ENCODE measurements at places on chromosomes 5 and 9. TPM values are rescaled to one million over a fixed set of nuclear protein-coding genes. Genes with fewer than 3 reads are reported as not detected.

ADAMTS13 gene
- 2.8 TPM for total RNA-seq

DNA sequence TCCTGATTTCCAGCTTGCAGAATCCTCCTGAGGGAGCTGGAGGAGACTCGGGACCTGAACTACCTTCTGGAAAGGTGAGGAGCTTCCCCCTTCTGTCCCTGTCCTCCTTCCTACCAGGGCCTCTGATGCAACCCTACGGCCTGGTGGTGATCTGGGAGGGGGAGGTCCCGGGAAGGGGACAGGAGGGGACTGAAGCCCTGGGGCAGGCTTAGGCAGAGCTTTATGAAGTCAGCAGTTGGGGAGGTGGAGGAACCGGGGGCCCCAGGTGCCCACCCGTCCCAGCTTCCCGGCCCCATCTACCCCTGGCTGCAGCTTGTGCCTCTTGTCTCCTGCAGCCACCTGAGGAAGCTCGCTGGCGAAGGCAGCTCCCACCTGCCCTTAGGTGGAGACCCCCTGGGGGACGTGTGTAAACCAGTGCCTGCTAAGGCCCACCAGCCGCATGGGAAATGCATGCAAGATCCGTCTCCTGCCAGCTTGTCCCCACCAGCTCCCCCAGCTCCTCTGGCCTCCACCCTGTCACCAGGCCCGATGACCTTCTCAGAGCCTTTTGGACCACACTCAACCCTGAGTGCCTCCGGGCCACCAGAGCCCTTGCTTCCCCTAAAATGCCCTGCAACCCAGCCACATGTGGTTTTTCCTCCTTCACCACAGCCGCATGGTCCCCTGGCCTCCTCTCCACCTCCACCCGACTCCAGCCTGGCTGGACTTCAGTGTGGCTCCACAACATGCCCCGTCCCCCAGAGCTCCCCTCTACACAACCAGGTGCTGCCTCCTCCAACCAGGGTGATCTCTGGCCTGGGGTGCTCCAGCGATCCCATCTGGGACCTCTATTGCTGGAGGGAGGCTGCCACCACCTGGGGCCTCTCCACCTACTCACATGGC lies 2.1 kb downstream of the SPATA31E1 start:
- no peak for DNase-seq

DNA sequence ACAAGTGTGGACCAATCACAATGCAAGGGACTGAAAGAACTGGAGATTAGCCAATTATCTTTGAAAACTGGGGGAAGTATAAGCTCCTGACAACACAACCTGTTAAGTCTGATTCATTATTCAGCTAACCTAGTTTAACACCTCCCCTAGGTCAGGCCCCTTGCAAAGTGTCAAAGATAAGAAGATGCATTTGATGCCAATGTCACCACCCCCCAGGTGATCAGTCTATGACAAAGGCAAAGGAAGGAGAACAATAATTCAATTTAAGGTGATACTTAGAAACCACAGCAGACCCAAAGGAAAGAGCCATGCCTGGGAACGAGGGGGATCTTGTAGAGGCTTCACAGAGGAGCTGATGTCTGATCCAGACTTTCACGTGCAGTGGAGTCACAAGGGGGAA lies 137.9 kb downstream of the FBXL7 start:
- DNase-seq: no peak

DNA sequence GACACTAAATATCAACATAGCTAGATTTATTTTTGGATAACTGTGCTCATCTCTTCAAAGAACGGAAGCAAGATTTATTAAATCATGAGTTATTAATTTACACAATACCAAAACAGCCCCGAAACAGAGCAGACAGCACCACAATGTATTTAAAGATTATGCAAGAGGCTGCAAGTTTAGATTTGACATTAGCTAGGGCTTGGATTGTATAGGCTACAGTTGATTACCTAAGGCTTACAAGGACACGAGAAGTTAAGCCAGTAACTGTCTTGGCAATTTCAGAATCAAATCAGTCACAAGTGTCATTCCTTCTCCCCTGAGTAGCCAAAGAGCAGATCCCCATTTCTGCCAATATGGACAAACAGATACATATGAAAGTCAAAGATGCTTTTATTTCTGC lies 152.6 kb downstream of the MED27 start:
- no peak for DNase-seq

- DNase-seq: no peak
Measured at GRCh38 chr9:120383999-120384924, 195.7 kb downstream of the CDK5RAP2 start.

- DNase-seq: no peak
Measured at GRCh38 chr9:119588874-119589744, 219.9 kb upstream of the BRINP1 start.

DNA sequence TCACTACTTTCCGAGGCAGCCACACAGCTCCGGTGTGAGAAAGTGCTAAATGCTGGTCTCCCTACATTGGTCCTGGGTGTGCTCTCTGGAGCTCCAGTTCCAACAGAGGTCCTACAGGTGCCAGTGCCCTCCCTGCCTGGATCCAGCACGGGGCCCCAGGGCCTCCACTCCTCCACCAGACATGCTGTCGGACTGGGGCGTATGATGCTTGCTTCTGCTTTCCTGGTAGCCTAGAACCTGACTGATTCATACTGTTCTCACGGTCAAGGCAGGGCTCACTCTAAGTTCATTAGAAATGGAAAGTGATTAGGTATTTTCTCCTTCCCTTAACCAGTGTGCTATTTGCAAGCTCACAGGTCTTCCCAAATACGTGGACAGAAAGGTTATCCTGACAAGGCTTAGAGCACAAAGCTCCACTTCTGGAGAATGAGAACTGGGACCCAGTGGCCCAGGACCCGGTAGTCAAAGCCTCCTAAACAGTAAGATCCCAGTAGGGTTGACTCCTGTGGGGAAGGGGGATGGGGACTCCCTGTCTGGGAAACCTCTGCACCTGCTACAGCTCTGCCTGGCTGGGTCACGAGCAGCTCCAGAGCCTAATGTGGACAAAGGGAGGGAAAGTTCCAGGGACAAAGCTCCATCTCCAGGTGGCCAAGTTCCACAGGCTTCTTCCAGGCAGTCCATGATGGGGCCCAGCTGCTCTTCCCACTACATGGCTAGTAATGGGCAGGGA lies 98.1 kb downstream of the PAX5 start:
- DNase-seq: no peak

DNA sequence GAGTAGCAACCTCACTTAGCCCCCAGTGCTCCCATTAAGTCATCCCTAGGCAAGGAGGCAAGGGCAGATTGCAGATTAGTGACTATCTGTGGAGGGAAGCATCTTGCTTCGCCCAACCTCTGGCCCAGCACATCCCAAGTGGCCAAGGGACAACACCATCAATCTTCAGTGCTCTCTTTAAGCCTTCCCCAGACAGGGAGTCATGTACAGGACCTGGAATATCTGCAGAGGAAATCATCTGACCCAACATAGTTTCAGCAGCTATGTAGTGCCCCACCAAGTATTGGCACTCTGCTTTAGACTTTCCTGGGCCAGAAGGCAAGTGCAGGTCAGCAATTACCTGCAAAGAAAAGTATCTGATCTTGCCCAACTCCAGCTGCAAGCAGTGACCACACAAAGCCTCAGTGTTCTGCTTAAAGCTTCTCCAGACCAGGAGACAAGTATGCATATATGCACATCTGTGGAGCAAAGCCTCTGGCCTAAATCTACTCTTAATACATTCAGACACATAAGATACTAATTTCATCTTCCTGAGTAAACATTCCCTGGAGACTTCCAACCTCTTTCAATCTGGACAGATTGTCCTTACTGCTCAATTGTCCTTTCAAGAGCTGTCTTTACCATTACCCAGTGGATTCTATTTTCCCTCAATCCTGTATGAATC lies 224.8 kb upstream of the VLDLR start:
- no peak for DNase-seq

DNA sequence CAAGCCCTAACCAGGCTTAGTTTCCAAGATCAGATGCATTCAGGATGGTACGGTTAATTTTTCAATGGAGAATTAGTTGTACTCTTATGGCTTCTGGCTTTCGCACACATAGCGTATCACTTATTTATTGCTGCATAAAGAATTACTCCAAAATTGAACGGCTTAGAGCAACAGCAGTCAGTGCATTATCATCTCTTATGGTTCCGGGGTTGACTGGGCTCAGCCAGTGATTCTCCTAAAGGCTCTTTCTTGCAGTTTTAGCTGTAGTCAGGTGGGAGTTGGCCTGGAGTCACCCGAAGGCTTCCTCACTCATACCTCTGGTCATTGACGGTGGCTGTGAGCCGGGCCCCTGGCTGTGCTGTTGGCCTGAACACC lies 595 bp upstream of the GRHPR start:
- no peak for DNase-seq

ZDHHC11B gene
- total RNA-seq: 18.8 TPM

GRCh38 chr9:113997610-113998009 lies 80.5 kb downstream of the AMBP start:
- no peak for DNase-seq

DAPK1 gene
- 5.3 TPM for total RNA-seq

ADCY2 gene
- total RNA-seq: 0.40 TPM

DNA sequence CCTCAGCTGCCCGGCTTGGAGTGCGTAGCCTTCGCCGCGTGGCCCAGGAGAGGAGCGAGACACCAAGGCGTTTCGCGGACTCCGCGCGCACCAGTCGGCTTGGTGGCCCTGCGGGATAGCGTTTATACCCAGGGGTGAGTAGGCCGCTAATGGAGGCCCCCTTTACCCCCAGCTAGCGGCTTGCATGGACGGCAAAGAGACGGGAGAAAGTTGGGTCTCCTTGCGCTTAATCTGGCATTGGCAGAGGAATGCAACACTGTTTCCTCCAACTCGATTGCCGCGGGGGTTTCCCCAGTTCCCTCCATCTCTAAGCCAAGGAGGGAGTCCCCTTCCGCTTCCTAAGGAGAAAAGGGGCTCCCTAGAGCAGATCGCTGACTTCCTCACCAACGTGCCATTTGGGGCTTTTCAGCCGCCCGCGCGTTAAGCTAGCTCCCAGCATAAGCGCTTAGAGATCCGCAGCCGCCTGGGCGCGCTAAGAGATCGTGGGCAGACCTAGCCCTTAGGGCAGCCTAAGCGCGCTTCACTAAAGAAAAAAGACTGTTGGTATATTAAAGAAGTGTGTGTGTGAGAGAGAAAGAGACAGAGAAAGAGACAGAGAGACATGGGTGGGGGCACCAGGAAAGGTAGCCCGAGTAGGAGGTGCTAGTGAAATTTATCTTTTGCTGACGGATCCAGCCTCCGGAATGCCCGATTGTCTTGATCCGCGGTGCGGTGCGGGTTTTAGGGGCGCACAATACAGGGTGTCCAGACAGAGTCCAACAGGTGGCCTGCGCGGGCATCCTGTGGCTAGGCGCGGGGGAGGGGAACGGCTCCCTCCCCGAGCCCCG lies 597.9 kb upstream of the SGCD start:
- peak; percentile 58 for DNase-seq

SURF2 gene
- 14.0 TPM for total RNA-seq

DNA sequence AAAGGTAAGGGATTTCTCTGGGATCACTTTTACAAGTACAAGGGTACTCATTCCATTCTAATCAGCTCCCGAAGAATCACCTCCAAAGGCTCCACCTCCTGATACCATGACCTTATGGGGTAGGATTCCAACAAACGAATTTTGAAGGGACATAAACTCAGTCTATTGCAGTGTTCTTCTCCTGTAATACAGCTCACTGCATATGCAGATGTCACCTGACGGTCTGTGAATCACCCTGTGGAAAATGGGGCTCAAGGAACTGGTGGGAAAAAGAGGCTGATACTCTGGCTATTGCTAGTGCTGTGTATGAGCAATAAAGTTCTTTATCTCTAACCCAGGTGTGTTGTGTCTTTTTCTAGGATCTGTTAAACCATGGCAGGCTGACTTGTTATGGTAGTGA lies 42.4 kb upstream of the CCDC112 start:
- no peak for DNase-seq

GRCh38 chr9:93711002-93711401 lies 134.6 kb downstream of the PHF2 start:
- no peak for DNase-seq

GRCh38 chr5:159330131-159330800 lies at the start of gene IL12B:
Gene IL12B (minus strand): TSS chr5:159330487. CDS start chr5:159326782, 3,705 bp downstream.
- no peak for DNase-seq

DNA sequence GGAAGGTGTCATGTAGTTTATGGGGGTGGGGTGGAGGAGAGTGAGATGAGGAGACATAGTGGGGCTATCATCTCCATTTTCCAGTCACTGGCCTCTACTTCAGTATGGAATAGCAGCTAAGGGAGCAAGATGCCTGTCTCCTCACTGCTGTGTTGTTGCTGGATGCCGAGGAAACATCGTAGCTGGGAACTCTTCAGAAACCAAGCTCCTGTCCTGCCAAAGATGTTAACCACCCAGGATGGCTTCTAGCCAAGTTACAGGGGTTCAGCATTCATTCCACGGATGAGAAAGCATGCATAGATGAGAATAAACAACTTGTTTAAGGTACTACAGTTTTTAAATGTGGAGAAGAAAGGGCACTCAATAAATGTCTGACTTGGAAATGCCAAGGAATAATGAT lies 226.5 kb downstream of the ASTN2 start:
- no peak for DNase-seq

GRCh38 chr5:41256400-41256799 lies 43.1 kb upstream of the C6 start:
- no peak for DNase-seq

ESM1 gene
- total RNA-seq: not detected
